Aorta (tissue), 5 donors: ENCODE measurements at places on chromosomes 2 and 18. TPM values are rescaled to one million over a fixed set of nuclear protein-coding genes. Genes with fewer than 3 reads are reported as not detected.

GKN1 gene
- total RNA-seq: not detected

FEV gene
- not detected for total RNA-seq

ZAP70 gene
- total RNA-seq: 7.5 TPM

TACR1 gene
- total RNA-seq: 3.4 TPM

BUB1 gene
- 2.5 TPM for total RNA-seq

ARMC9 gene
- total RNA-seq: 86.8 TPM

DNA sequence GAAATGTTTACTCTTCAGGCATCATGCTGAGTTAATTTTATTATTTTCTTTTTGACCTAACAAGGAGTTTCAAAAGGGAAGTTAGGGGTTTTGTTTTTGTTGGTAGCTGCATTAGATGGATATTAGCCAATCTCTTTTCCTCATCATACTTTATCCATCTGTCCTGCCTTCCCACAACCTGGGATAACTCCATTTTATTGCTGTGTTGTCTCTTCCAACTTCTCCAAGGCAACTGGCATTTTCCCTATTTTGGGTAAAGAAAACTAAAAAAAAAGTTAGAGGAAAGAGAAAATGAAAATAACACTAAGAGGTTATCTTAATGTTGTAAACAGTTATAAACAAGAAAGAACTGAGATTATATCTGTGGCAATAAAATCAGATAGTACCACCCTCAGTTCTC is 147.0 kb downstream of the PID1 start:
- no peak overlapping the region for H3K4me3 ChIP-seq
- no peaks in the 10 kb centered on the region for H3K27me3 ChIP-seq
- DNase-seq: no peak
- H3K36me3 ChIP-seq: no peaks in the 10 kb centered on the region
- H3K4me1 ChIP-seq: no peaks in the 10 kb centered on the region
- H3K27ac ChIP-seq: no peak overlapping the region

DNA sequence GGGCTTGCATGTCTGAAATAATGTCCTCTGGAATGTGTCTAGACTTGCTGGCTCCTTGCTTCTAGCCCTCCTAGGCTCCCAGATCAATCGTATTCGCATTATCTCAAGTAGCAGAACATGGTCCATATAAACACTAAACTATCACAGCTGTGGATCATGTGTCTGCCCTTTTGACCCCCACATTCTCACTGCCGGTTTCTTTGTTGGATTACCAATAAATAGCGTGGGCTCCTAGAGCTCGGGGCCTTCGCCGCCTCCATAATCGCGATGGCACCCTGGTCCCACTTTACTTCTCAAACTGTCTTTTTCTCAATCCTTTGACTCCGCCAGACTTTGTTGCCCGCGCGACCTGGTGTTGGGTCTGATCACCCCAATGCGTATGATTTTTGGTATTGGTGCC is 6.3 kb upstream of the SCYGR8 start:
- H3K4me3 ChIP-seq: no peak overlapping the region
- no peaks in the 10 kb centered on the region for H3K4me1 ChIP-seq
- H3K36me3 ChIP-seq: no peaks in the 10 kb centered on the region
- DNase-seq: no peak

- H3K36me3 ChIP-seq: no peaks in the 10 kb centered on the region
- no peaks in the 10 kb centered on the region for H3K27me3 ChIP-seq
- H3K4me1 ChIP-seq: no peaks in the 10 kb centered on the region
These were observed 35.4 kb downstream of the SULT1C4 start for GRCh38 chr2:108412995-108413710.

DNA sequence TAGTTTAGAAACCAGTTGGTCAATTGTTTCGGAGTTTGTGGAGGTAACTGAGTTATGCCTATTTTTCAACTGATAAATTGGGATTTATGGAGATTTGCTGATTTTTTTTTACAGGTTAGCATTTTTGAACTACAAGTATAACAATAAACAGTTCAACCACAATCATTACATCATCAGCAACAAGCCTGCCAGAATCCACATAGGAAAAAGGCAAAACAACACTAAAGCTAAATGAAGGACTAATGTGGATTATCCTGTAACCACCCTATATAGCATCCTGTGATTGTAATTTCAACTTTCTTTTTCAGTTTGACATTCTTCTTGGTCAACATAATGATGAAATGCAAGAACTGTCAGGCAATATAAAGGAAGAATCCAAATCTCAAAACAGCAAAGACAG is 76.5 kb downstream of the CCDC102B start:
- DNase-seq: no peak
- no peaks in the 10 kb centered on the region for H3K4me1 ChIP-seq
- H3K27ac ChIP-seq: no peak overlapping the region
- H3K27me3 ChIP-seq: no peaks in the 10 kb centered on the region

- peaks cover 4% of the 10 kb centered on the region for H3K36me3 ChIP-seq
- no peak overlapping the region for H3K4me3 ChIP-seq
- no peaks in the 10 kb centered on the region for H3K27me3 ChIP-seq
- peaks cover 10% of the 10 kb centered on the region for H3K4me1 ChIP-seq
These were observed 49.2 kb downstream of the CRIM1 start for GRCh38 chr2:36404754-36405153.

- no peaks in the 10 kb centered on the region for H3K4me1 ChIP-seq
- no peaks in the 10 kb centered on the region for H3K27me3 ChIP-seq
- no peak overlapping the region for H3K27ac ChIP-seq
These were observed 119.0 kb upstream of the FN1 start for GRCh38 chr2:215554689-215555498.

DNA sequence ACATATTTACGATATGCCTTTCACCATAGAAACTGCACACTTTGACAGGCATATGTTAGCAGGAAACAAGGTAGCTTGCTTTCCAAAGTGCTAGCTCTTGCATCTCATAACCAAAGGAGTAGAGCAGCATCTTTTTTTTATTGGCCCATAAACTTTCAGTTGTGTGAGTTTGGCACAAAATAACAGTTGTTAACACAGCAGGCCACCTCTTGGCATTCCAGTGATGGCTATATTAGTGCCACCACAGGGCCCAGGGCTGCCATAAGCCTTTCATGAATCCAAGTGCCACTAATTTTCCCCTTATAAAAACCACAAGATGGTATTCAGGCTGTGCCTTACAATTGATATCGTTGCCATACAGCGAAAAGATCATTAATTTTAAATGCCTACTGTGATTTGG is 40.3 kb upstream of the KLF7 start:
- no peaks in the 10 kb centered on the region for H3K36me3 ChIP-seq
- H3K4me1 ChIP-seq: no peaks in the 10 kb centered on the region
- no peaks in the 10 kb centered on the region for H3K27me3 ChIP-seq
- H3K4me3 ChIP-seq: no peak overlapping the region
- H3K27ac ChIP-seq: no peak overlapping the region

- H3K27ac ChIP-seq: peak overlapping the region; percentile 72
- H3K4me3 ChIP-seq: no peak overlapping the region
- no peak for DNase-seq
- H3K4me1 ChIP-seq: peaks cover 2% of the 10 kb centered on the region
These were observed 67.1 kb downstream of the ZBTB7C start for GRCh38 chr18:48342125-48342524.

DNA sequence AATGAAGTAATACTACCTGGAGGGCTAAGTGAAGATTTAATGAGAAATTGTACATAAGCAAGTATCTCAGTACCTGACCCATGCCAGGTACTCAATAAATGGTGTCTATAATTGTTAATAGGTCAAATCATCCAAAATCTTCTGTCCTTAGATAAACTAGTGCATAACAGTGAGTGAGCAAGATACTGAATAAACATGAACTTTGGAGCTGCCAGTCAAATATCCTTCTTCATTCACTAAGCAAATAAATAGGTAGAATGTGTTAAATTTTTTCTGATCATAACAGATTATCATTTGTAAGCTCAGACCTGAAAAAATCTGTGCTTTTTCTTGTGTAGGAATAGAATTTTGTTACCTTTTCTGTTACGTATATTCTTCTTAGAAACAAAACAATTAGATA is 39.6 kb downstream of the RAB3GAP1 start:
- no peaks in the 10 kb centered on the region for H3K36me3 ChIP-seq
- no peak overlapping the region for H3K27ac ChIP-seq
- H3K27me3 ChIP-seq: no peaks in the 10 kb centered on the region
- H3K4me3 ChIP-seq: no peak overlapping the region

DNA sequence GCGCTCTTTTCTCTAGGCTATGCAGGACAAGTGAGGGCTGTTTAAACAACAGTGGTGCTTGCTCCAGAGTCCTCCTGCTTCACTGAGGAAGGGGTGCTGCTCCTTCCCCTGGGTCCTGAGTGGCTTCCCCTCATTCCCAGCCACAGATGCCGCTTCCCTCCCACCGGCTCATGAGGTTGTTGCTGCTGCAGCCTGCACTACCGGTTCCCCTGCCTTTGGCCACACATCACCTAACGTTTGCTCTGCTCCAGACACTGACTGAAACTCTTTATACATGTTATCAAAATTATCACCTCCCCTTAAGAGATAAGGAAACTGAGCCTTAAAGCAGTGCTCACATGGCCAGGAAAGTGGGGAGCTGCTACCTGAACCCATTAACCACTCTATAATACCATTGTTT is 130.8 kb upstream of the LGALSL start:
- no peaks in the 10 kb centered on the region for H3K36me3 ChIP-seq
- H3K27me3 ChIP-seq: no peaks in the 10 kb centered on the region
- no peak overlapping the region for H3K27ac ChIP-seq
- H3K4me1 ChIP-seq: no peaks in the 10 kb centered on the region

DNA sequence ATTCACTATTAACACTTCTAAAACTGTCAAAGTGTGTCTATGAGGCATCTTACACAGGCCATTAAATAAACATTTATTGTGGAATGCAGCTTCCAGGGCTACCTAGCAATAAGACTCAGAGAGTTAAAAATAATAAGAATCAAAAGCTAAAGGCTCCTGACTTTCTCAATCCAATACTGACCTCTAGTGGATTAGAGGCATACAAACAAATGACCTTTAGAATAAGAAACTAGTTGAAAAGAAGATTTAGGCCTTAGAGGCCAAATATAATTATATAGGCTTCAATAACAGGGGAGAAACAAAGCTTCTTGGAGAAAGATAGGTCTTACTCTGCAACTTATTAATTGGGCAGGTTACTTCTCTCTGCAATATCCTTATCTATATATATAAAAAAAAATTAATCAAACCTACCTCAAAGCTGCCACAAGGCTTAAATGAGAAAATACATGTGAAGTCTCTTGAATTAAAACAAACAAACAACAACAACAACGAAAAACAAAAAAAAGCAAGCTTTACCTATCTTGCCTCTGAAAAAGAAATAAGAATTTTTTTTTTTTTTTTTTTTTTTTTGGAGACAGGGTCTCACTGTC is 246.1 kb downstream of the EXOC6B start:
- no peaks in the 10 kb centered on the region for H3K4me1 ChIP-seq
- no peaks in the 10 kb centered on the region for H3K36me3 ChIP-seq
- no peak overlapping the region for H3K4me3 ChIP-seq
- H3K27me3 ChIP-seq: no peaks in the 10 kb centered on the region

DNA sequence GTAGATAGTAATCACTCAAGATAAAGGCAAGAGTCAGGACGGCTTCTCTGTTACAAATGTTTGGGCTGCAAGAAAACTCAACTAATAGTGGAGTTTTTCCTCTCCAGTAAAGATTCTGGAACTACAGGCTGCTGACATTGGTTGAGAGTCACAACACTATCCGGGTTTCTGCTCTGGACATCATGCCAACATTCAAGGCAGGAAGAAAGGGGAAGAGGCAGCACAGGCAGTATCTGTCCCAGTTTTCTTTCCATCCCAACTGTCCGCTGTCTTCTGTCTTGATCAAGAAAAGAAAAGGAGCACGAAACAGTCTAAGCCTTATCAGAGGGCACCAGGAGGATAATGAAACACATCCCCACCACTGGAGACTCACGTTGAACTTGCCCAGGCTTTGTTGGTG is 132.1 kb downstream of the MAIP1 start:
- H3K4me3 ChIP-seq: no peak overlapping the region
- H3K4me1 ChIP-seq: no peaks in the 10 kb centered on the region
- DNase-seq: no peak
- H3K27me3 ChIP-seq: no peaks in the 10 kb centered on the region
- H3K36me3 ChIP-seq: no peaks in the 10 kb centered on the region

GRCh38 chr2:60493804-60494387 is 59.6 kb downstream of the BCL11A start:
- no peaks in the 10 kb centered on the region for H3K36me3 ChIP-seq
- no peak overlapping the region for H3K4me3 ChIP-seq
- H3K27ac ChIP-seq: no peak overlapping the region

- H3K36me3 ChIP-seq: no peaks in the 10 kb centered on the region
- no peak overlapping the region for H3K4me3 ChIP-seq
- H3K4me1 ChIP-seq: no peaks in the 10 kb centered on the region
- no peak for DNase-seq
- H3K27me3 ChIP-seq: no peaks in the 10 kb centered on the region
- no peak overlapping the region for H3K27ac ChIP-seq
These were observed 122.1 kb downstream of the TMEM247 start for GRCh38 chr2:46601328-46601963.

- no peaks in the 10 kb centered on the region for H3K4me1 ChIP-seq
- DNase-seq: no peak
- H3K36me3 ChIP-seq: no peaks in the 10 kb centered on the region
- H3K27me3 ChIP-seq: no peaks in the 10 kb centered on the region
- no peak overlapping the region for H3K27ac ChIP-seq
These were observed 14.8 kb upstream of the GLI2 start for GRCh38 chr2:120720746-120721375.

- peak overlapping the region; percentile 39 for H3K27ac ChIP-seq
- no peak for DNase-seq
- H3K27me3 ChIP-seq: no peaks in the 10 kb centered on the region
- no peaks in the 10 kb centered on the region for H3K36me3 ChIP-seq
These were observed 102.4 kb downstream of the VAPA start for GRCh38 chr18:10015941-10016819.

GRCh38 chr2:37855283-37856041 is 69.6 kb upstream of the RMDN2 start:
- H3K36me3 ChIP-seq: no peaks in the 10 kb centered on the region
- H3K27ac ChIP-seq: peak overlapping the region; percentile 39
- H3K4me3 ChIP-seq: no peak overlapping the region

GRCh38 chr2:27049422-27050280 is 1.8 kb upstream of the AGBL5 start:
- H3K27me3 ChIP-seq: no peaks in the 10 kb centered on the region
- H3K4me1 ChIP-seq: no peaks in the 10 kb centered on the region
- H3K4me3 ChIP-seq: peak overlapping the region; percentile 58
- DNase-seq: peak; percentile 86
- no peak overlapping the region for H3K27ac ChIP-seq

DNA sequence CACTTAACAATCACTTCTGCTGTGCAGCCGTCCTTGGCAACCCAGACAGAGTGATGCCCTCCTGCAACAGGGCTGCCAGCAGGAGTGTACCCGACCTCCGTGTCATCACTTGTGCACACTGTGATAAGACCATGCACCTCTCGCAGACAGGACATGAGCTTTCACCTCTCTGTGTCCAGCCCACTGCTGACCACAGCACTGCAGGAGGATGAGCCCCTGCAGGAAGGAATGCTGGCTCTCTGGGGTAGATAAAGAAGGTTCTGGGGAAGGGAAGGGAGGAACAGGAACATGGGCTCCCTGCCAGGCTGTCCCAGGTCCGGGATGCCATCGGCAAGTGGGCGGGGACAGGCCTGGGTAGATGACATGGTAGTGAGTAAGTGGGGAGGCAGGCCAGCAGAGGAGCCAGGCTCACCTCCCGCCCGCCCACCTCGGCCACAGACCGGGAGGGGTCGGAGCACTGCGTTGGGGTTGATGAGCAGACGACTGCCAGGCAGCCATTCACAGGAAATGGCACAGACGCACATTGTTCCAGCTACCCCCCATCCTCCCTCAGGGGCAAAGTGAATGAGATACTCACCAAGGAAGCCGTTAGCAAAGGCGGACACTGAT is 18.6 kb upstream of the COL6A3 start:
- H3K27ac ChIP-seq: no peak overlapping the region
- H3K36me3 ChIP-seq: no peaks in the 10 kb centered on the region
- no peaks in the 10 kb centered on the region for H3K27me3 ChIP-seq
- no peaks in the 10 kb centered on the region for H3K4me1 ChIP-seq
- no peak for DNase-seq
